Activated CD4-positive, alpha-beta T cell treated with anti-CD3 and anti-CD28 coated beads, Interleukin-2, amount 10 ng/mL, durations not matched to agents 24 days and 14 days (primary cell): ENCODE measurements at places on chromosomes 12 and 14. TPM values are rescaled to one million over a fixed set of nuclear protein-coding genes. Genes with fewer than 3 reads are reported as not detected.

DNA sequence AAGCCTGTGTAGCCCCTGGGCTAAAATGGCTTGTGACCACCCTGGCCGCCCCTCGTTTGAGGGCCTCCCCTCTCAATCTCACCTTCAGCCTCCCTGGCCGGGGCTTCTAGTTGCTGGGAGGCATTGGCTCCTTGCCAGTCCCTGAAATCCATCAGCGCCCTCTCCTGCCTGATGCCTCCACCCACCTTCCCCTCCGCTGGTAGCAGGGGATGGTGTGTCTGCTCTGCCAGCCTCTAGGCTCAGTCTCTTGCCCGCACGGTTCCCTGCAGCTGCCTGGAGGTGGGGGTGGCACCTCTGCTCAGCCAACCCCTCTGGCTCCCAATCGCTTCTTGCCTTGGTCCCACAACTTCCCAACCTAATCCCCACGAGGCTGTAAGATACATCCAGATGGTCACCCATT lies 167.9 kb downstream of the PHETA1 start:
- DNase-seq, result no peak

- peak; percentile 34 for DNase-seq
Measured at GRCh38 chr14:51697848-51698247, 46.1 kb downstream of the FRMD6 start.

Gene ARMH4
- total RNA-seq, result 0.12 TPM in 1 of 2 replicates, not detected in the other

Gene LRR1
- total RNA-seq, result 47.7 and 50.4 TPM in 2 replicates

Gene GZMB
- 4,455 and 4,487 TPM in 2 replicates for total RNA-seq

GRCh38 chr14:90177539-90178189 lies 78.7 kb upstream of the PSMC1 start:
- DNase-seq, result no peak

Gene MLXIP
- 47.6 and 48.0 TPM in 2 replicates for total RNA-seq

- DNase-seq, result no peak
Measured at GRCh38 chr14:102055181-102055901, 31.5 kb downstream of the HSP90AA1 start.

- DNase-seq, result peak; percentile 82
Measured at GRCh38 chr12:112988224-112988623, 9.9 kb downstream of the OAS2 start.

GRCh38 chr14:105483300-105484068 lies 3.2 kb upstream of the CRIP1 start:
- DNase-seq, result no peak

- no peak for DNase-seq
Measured at GRCh38 chr12:1650978-1651361, 21.9 kb downstream of the WNT5B start.

GRCh38 chr12:111467857-111468241 lies 62.1 kb downstream of the SH2B3 start:
- no peak for DNase-seq

- no peak for DNase-seq
Measured at GRCh38 chr12:115325858-115326257, 641.9 kb upstream of the TBX3 start.

GRCh38 chr12:21526721-21527345 lies 737 bp downstream of the SPX start:
- no peak for DNase-seq

- DNase-seq, result no peak
Measured at GRCh38 chr12:28704477-28705169, 444.5 kb upstream of the FAR2 start.

GRCh38 chr12:90770861-90771260 lies 184.1 kb downstream of the CCER1 start:
- DNase-seq, result peak; percentile 1

GRCh38 chr14:78823035-78823434 lies 652.9 kb downstream of the NRXN3 start:
- DNase-seq, result peak; percentile 9

DNA sequence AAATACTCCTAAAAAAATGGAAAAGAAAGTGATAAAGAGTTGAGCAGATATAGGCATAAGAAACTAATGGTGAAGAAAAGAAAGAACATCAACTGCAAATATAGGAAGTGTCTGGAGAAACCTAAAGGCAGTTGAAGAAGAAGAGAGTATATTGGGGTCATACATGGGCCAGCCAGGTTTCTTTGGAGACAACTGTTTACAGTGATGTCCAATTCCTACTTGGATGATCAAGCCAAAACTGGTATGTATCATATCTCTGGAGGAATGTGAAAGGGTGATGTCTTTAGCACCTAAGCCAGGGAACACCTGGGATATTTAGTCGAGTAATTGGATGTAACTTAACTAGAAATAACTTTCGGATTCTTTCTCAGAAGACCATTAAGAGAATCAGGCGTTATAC lies 129.3 kb upstream of the FLRT2 start:
- no peak for DNase-seq

GRCh38 chr12:4288296-4289131 lies 15.0 kb downstream of the CCND2 start:
- DNase-seq, result no peak

DNA sequence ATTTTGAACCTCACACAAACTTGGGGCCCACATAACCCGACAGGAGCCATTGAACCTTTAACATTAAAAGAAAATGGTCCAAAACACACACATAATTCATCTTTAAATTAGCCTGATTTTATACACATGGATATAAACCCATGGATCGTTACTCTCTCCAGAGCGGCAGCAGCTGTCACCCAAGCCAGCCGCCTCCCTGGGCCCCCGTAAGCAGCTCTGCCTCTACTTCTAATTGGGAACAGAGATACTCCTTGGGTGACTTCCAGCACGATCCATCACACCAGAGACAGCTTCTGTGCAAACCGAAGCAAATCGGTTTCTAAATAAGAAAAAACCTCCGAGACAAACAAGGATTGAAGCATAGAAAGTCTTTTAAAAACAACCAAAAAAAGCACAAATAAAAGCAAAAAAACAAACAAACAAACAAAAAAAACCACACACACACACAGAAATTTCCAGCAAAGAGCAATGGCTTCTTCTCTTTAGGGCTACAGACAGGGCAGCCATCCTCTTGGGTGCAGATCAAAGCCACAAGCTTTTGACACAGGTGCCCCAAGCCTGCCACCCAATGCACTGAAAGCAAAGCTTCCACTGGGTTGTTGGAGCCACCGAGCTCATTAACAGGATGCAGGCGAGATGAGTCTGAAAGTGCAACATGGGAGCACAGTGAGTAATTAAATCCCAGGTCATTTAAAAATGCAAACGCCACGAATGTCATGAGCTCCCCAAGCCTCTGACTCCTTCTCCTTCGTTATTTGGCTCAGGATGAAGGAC lies 156.9 kb downstream of the DPF3 start:
- no peak for DNase-seq

DNA sequence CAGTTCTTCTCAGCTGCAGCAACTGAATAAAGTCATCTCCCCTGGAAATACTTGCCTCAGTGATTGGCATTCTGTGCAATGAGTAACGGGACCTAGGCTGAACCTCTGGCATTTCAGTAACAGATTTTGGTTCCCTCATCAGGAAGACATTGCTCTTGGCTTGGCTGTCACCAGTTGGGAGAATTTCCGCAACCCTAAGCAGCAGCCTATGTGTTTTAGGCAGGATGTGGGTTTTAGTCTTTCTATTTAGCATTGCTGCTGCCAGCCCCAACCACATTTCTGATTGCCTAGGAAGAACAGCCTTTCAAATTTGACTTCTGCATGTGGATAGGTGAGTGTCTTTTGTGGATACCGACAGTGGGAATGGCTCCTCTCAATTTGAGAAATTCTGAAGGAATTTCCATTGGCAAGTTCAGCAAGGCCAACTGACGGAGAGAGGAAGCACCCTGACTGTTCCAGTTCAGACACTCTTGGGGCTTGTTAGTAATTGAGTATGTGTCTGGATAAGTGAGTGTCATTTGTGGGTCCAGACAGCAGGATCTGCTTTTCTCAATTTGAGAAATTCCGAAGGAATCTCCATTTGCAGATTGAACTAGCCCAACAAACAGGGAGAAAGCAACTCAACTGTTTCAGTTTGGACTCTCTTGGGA lies 19.0 kb upstream of the CLEC2A start:
- peak; percentile 85 for DNase-seq

- DNase-seq, result no peak
Measured at GRCh38 chr12:7145671-7146070, 15.5 kb downstream of the CLSTN3 start.

DNA sequence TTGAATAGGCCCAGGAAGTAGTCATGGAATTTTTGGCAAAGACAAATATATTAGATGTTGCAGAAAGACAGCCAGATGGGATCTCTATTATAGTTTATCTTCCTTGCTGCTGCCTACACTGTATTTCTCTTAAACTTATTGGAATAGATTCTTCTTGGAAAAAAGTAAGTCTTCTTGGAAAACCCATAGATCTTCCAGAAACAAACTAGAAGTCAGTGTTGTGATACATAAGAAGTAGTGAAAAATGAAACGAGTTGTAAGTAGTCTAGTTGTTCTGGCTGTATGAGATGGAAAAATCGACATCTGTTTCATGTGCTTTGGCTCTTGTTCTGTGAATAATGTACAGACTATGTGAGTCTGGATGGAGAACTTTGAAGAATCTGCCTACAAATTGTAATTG lies 29.0 kb downstream of the GLIPR1L2 start:
- no peak for DNase-seq

Gene A2M
- not detected in 2 replicates for total RNA-seq
